ENCODE measurements at places on chromosomes 1 and 21.
A peak's percentile ranks its signal among the peaks of the same experiment; 100 is the strongest.

- DNase-seq: no peak
These were observed 218.8 kb downstream of the TOMM20 start for GRCh38 chr1:234909851-234910250.

- peak; percentile 49 for DNase-seq
These were observed 12.3 kb downstream of the OR2T11 start for GRCh38 chr1:248622570-248623001.

GRCh38 chr1:110242062-110242461 lies 31.9 kb downstream of the KCNC4 start:
- no peak for DNase-seq

- DNase-seq: no peak
These were observed 27.6 kb downstream of the IPP start for GRCh38 chr1:45722809-45723208.

- no peak for DNase-seq
These were observed 4.5 kb downstream of the LHX4 start for GRCh38 chr1:180234369-180235076.

GRCh38 chr1:214471458-214471857 lies 79.9 kb downstream of the PTPN14 start:
- no peak for DNase-seq

DNA sequence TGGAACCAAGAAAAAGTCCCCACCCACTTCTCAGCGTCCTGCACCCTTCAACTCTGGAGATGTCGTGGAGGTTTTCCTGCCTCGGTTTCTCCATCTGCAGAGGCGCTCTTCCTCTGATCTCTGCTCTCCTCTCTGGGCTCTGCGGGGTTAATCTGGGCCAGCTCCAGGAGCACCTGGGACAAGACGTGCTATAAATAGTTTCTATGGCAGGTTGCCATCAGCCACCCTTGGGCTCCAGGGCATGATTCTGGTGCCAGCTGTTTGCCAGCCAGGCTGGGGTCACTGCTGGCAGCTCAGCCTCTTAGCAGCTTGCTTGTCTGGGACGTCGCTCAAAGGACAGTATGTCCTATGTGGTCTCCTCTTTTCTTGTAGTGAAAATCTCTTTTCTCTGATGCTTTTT lies 137.1 kb downstream of the ACTL8 start:
- DNase-seq: no peak

DNA sequence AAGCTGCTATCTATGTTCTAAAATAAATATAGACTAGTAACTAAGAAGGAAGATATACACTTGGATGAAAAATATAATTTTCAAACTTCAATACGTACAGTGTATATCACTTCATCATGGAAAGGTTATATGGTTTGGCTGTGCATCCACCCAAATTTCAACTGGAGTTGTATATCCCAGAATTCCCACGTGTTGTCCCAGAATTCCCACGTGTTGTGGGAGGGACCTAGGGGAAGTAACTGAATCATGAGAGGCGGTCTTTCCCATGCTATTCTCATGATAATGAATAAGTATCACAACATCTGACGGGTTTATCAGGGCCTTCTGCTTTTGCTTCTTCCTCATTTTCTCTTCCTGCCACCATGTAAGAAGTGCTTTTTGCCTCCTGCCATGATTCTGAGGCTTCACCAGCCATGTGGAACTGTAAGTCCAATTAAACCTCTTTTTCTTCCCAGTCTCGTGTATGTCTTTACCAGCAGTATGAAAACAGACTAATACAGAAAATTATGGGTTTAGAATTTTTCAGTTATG lies 10.7 kb downstream of the NEGR1 start:
- no peak for DNase-seq

DNA sequence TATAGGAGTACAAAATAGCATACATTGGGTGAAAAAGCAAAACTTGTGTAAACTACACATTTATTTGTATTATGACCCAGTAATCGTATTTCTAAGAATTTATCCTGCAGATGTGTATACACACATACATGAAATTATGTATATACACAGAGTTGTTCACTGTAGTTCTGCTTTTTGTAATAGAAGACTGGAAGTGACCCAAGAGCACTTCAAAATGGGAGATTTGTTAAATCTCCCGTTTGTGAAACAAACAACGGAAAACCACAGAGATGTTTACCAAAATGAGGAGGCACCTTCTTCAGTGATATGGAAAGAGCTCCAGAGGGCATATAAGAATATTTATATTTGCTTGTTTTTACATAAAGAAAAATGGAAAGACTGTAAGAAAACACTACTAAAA lies 18.0 kb upstream of the MNDA start:
- no peak for DNase-seq

GRCh38 chr1:19310720-19311502 lies 1.0 kb downstream of the AKR7A2 start:
- no peak for DNase-seq

- DNase-seq: no peak
These were observed 49.9 kb downstream of the CBS start for GRCh38 chr21:43025636-43026180.

DNA sequence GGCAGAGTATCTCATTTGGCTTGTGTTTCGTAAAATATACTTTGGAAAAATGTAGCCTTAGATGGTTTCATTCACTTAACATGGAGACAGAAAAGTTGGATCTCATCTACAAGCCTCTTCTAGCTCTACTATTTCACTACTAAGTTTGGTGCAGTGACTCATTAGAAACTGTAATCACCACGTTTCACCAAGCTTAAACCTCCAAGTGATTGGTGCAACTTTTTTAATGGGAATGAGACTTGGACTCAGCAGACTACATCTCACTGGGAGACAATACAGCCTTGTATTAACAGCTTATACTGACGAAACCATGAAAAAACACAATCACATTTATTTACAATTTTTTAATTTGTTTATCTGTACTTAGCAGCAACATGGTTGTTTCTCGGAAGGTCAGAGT lies 29.9 kb upstream of the NRIP1 start:
- DNase-seq: no peak

DNA sequence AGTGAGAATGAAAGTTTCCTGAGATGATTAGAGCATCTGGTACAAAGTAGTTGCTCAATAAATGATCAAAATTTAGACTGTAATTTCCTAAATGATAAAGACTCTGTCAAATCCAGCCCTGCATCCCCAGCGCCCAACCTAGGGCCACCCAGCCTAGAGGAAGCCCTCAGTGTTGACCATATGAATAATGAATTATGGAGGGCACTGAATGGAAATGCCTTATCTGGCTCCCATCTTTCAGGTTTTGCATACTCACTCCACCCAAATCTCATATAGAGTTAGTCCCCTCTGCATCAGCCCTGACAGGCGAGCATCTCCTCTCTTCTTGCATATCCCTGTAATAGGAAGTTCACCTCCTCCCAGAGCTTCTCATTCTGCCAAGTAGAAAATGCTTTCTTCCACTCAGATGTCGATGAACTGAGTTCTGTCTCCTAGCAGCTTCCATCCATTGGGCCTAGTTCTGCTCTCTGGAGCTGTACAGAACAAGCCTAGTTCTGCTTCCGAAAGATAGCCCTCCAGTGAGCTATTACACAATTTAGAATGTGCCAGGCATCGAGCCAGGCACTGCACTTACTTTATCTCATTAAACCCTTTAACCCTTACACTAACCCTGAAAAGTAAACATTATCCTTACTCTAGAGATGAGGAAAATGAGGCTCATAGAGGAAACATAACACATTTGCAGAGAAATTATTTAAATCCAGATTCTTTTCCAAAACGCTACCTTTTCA lies 20.9 kb downstream of the COA7 start:
- no peak for DNase-seq

DNA sequence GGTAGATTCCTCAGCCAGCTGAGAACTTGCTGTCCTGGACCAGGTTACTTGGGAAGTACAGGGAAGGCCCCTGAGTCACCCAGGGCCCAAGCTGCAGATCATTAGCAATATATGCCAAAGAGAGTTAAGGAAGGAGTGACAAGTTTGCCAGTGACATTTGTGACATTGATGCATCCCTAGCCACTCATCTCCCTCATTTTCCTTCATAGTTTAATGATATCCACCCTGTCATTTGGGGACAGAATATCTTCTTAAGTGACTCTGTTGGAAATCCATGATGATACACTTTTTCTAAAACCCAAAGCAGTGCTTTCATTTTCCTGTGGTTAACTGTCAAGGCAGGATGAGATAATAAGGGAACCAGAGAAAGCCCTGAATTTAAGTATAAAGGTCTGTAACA lies 3.2 kb downstream of the TNN start:
- DNase-seq: no peak

GRCh38 chr21:45540601-45540970 lies 1.7 kb downstream of the SLC19A1 start:
- DNase-seq: no peak

- no peak for DNase-seq
These were observed 1788.1 kb downstream of the BRINP3 start for GRCh38 chr1:188689542-188689941.

DNA sequence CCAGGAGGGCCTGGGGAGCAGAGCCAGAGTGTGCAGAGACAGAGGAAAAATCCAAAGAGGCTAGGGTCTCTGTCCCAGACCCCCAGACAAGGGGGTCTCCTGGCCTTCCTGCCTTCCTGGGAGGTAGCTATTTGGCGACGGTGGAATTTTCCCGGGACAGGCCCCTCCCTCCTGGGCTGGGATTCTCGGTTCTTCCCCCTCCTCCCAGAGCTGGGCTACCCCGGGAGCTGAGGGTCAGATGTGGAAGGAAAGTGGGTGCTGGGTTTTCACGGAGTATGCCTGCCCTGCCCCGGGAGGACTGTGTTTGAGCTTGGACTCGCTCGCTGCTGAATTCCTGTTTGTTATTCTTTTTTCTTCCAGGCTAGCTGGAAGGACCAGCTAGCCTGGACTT lies 759 bp downstream of the AMPD2 start:
- no peak for DNase-seq

- DNase-seq: no peak
These were observed 99.7 kb downstream of the PRDM16 start for GRCh38 chr1:3168678-3169077.

DNA sequence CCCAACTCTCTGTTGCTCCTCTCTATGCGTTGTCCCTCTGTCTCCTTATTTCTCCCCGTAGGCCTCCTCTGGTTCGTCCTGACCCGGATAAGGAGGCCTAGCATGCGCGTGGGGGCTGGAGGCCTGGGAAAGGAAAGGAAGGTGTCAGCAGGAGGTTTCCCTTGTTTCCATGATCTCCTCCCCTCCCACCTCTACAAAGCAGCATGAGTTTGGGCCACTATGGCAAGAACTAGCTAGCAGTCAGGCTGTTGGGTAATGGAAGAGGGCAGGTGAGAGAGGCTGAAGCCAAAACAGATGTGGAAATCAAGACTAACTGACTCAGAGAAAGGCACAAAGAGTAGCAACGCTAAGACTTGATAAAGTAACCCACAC lies 687 bp upstream of the SEMA6C start:
- no peak for DNase-seq

GRCh38 chr1:24206516-24207394 lies 19.7 kb upstream of the IFNLR1 start:
- no peak for DNase-seq

DNA sequence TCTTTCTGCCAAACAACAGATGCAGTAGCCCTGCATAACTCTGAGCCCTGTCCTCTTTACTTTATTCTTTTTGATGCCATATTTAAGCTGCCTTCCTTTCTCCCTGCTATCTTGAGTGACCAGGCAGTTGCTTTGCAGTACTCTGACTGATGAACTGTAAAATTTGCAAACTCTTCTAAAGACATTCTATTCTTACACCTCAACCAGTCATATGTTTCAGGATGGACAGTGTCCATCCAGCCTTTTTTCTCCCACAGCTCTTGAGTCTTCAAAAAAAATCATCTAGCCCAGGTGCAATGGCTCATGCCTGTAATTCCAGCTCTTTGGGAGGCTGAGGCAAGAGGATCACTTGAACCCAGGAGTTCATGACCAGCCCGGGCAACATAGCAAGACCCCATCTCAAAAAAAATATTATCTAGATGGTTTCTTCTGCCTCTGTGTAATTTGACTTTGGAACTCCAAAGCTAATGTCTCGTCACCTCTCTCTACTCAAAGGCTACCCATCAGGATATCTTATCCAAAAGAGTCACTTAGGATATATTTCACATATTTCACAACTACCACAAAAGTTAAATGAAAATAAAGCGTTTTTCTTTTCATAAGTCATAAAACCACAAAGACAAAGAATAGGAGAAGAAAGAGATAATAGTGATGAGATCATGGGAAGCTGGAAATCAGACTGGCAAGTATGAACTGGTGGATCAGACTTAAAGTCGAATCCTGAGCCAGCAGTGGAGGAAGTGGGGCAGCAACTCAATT lies 54.6 kb upstream of the IPO9 start:
- DNase-seq: no peak

GRCh38 chr1:59732214-59732955 lies 82.4 kb upstream of the HOOK1 start:
- no peak for DNase-seq

DNA sequence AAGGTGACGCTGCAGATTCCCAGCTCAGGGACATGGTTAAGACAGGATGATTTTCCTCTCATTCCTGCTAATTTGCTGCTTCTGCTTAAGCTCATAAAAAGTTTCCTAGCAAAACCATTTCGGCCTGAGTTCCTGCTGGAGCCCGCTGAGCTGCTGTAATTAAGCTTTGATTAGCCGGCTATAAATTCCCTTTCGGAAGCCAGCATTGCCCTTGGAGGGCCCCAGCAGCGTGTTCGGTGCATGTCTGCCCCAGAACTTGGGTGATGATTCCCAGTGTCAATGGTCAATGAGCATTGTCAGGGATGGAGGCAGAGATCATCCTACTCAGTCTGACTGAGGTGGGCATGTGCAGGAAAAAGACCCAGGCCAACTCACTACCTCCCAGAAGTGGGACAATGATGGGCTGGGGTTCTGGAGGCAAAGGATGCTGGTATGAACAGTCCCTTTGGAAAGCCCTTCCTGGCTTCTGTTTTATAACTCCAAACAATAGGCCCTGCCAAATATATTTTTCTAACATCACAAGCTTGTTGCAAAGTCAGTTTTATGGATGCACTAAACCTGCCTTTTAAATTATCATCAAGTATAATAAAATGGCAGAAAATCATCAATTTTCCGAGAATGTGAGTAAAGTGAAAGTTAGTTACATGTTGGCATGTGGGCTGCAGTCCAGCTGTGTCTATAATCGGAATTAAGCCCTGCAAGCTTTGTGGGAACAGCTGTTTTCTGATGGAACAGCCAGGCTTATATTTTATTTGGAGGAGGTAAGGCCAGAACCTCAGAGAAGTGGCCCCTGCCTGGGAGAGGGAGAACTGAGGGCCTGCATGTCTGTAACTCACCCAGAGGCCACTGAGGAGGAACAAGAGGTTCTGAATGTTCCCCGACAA lies 257.1 kb downstream of the GRIK3 start:
- no peak for DNase-seq

- no peak for DNase-seq
These were observed 301.1 kb upstream of the NRIP1 start for GRCh38 chr21:15365751-15366392.

GRCh38 chr1:233379869-233380438 lies 52.4 kb downstream of the MAP3K21 start:
- no peak for DNase-seq
